ENCODE measurements at places on chromosomes 6 and 20.

DNA sequence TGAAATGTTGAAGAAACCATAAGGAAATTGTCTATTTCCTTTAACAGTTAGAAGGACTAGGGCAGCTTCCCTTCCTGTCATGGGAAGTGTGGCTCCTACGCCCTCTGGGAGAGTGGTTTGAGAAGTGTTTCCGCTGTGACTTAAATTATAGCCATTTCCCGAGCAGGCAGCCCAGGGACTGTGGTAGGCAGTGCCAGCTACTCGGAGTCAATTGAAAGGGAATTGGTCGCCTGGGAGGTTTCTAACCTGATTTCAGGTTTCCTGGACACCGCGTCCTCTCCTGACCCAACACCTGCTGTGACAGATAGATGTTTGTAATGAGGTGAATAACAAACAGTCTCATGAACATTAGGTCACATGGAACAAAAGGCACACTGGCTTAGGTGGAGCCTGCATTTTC, 256.1 kb upstream of the PLCB4 start:
- DNase-seq, result no peak

DNA sequence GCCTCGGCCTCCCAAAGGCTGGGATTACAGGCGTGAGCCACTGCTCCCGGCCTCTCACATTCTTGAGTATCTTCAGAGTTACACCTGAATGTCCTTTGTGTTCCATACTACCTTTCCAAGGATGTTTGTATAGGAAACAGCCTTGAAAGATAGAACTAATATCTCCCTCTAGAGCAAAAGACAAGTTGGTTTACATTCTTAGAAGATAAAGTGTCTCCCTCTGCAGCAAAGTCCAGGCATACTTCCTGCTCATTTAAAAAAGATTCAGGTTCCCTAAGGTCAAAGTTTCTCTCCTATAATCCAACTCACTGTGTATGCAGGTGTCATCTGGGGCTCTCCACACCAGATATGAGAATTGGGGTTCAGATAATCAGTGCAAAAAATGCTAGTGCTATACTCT, 224.4 kb downstream of the TPBG start:
- DNase-seq, result no peak

DNA sequence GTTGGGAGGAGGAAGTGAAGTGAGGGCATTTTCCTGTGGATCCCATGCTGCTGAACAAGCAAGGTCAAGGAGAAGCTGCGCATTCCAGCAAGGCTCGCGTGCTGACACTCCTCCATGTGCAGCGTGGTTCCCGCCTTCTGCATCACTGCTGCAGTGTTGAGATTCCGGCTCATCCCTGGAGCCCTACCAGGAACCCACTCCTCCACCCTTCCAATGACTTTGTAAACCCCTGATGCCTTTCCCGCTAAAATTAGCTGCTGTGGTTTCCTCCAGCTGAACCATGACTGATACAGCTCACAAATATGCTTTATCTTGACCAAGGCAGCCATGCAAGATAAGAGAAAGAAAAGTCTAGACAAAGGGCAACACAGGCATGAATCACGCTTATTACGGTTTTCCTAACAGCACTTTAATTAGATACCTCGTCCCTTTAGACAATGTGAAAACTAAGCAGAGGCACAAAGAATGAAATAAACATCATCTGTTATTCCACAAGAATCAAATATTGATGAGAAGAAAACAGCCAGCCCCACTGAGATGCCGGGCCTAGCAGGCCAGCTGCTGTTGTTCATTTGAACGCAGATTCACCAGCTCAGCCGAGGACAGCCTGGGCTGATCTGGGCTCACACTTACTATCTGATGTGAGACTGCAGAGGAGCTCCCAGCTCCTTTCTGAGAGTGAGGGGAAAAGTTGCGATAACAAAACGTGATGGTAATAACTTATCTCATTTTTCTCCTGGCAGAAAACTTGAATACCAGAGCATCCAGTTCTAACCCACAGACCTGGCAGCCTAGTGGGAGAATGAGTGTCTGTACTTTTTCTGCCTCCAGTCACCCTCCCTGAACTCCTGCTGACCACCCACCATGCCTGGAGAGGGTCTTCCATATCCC, 14.2 kb upstream of the BNIP5 start:
- DNase-seq, result no peak

DNA sequence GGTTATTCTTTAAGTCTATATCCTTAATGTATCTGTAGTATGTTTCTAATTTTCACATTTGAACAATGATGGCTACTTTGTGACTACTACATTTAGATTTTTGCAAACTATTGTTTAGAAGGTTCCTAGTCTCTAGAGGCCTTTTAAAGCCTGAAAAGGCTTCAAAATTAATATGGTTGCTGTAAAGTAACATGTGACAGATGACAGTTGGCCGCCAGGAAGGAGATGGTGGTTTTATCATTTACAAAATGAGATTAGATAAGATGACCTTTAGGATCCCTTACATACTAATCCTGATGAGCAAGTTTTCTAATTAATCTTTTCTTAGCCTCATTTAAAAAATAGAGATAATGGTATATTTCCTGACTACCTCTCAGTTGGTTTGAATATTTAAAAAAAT, 18.8 kb downstream of the SCAF8 start:
- DNase-seq, result no peak

GRCh38 chr6:142953373-142954273, 8.6 kb upstream of the HIVEP2 start:
- no peak for DNase-seq

DNA sequence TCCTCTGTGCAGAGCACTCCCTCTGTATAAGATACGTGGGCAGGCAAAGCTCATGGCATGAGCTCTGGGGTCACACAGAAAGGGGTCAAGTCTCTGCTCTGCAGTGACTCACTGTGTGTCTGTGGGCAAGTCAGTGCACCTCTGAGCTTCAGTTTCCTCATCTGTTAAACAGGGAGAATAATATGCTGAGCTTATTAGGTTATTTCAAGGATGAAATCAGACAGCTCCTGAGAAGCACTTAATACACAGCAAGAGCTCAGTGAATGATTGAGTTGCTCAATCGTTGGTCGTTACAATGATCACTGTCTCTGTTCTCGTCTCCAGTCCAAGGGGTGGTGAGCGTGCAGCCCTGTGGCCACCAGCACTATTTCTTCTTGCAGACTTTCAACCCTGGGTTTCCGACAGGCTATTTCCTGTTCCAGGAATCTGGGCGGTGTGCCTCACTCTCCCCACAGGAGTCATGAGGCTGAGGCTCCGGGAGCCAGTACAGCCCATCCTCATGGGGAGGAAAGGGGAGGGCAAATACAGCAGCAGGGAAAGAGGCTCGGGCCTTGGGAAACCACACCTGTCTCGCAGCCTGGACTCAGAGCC, 28.9 kb downstream of the KIAA1755 start:
- no peak for DNase-seq

GRCh38 chr6:84258268-84258667, 30.8 kb upstream of the CEP162 start:
- DNase-seq, result no peak

DNA sequence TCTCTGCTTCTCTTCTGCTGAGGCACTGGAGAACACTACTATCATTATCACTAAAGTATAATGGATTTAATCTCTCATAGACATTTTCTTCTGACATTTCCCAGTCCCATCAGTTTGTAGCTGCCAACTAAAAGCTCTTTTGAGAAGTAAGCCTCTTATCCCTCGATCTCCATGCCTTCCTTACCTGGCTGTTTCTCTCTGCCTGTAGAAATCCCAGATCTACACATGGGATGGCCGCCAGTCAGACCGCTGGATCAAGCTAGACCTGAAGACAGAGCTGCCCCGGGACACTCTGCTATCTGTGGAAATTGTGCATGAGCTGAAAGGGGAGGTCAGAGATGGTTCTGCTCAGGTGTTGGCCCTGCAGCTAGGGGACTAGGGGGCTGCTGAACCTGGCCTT, 25.4 kb downstream of the CCDC167 start:
- no peak for DNase-seq

DNA sequence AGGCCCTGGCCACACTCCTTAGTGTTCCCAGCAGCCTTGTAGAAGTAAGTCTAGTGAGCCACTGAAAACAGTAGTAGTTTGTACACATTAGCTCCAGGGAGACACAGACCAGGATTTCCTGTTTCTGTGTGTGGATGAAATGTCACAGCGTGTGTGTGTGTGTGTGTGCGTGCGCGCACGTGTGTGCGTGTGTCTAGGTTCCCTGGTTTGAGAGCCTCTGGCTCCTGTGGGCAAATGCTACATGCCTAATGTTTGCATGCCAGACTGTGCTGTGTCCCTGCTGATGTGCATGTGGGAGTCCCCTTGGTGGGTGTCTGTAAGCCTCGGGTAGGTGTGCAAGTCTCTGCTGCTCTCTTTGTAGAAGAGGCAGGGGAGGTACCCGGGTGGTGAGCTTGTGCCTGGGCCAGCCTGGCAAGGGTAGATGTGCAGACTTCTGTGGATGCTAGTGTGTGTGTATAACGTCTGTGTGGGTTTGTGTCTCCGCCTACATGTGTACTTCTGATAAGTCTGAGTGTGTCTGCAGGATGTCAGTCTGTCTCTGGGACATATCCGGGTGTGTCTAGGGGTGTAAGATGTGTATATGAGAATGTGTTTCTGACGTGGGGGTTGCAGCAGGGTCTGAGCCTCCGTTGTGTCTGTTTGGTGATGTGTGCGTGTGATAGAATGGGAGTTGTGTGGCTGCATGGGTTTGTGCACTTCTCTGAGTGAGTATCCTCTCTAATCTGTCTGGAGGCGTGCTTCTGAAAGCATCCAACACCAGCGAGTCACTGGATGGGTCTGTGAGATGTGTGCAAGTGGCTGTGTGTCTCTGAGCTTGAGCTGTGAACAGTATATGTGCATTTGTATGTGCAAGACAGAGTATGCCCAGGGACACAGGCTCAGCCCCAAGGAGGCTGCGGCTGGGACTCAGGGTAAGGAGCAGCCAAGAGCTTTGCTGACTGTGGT, 19.0 kb upstream of the TLDC2 start:
- DNase-seq, result peak; percentile 50

GRCh38 chr6:151847064-151847463, 39.6 kb downstream of the ESR1 start:
- peak; percentile 18 for DNase-seq

DNA sequence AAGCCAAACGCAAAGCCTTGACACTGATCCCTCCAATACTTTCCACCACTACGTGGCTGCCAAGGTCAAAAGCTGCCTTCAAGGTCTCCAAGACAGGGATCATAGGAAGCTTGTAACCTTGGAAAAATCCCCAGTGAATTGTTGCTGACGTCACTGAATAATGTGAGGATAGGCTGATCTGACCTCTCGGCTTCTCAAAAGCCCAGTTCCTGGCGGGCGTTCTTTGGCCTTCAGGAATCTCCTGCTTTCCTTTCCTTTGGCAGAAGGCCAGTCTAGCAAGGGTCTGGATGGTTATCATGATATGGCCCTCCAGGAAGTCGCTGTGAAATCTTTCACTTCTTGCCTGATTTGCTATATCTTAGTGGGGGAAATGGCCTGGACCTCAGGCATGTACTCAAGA, 61.4 kb upstream of the TNFAIP3 start:
- DNase-seq, result no peak

- no peak for DNase-seq
Observed at GRCh38 chr20:40462566-40462965, 226.5 kb downstream of the MAFB start.

DNA sequence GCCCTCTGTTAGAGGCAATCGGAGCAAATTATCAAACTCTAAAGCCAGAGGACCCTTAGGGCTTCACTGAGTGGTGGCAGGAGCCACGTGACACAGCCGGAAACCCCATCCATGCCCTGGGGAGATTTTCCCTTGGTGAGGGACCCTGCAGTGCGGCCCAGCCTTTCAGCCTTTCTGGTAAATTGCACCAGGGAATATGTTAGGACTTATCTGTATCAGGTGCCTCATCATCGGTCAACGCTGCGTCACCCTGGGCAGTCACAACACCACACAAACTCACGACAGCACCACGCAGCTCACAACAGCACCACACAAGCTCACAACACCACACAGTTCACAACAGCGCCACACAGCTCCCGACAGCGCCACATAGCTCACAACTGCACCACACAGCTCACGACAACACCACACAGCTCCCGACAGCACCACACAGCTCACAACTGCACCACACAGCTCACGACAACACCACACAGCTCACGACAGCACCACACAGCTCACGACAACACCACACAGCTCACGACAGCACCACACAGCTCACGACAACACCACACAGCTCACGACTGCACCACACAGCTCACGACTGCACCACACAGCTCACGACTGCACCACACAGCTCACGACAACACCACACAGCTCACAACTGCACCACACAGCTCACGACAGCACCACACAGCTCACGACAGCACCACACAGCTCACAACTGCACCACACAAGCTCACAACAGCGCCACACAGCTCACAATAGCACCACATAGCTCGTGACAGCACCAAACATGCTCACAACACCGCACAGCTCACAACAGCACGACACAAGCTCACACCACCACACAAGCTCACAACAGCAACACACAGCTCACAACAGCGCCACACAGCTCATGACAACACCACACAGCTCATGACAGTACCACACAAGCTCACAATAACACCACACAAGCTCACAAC, 199.0 kb downstream of the DLL1 start:
- peak; percentile 1 for DNase-seq

GRCh38 chr6:103874575-103874974, 985.1 kb downstream of the HACE1 start:
- no peak for DNase-seq

- no peak for DNase-seq
Observed at GRCh38 chr6:136235233-136235564, 14.9 kb downstream of the MTFR2 start.

DNA sequence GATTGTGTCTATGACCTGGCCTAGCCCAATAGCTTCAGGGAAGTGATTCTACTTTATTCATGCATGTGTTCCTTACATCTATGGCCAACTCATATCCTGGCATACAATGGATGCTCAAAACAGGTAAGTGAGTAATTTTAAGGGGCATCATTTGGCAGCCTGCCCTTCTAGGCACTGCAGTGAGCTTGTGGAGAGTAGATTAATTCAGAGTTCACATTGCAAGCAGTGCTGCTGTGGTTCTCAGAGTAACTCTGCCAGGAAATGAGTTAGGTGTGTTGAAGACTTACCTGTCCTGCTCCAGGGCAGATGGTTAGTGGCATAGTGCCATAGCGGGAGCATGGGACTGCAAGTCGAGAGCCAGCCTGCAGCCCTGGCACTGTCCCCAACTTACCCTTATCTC, 158.0 kb downstream of the SCP2D1 start:
- DNase-seq, result no peak

GRCh38 chr6:113143206-113143605, 713.9 kb upstream of the MARCKS start:
- DNase-seq, result no peak

DNA sequence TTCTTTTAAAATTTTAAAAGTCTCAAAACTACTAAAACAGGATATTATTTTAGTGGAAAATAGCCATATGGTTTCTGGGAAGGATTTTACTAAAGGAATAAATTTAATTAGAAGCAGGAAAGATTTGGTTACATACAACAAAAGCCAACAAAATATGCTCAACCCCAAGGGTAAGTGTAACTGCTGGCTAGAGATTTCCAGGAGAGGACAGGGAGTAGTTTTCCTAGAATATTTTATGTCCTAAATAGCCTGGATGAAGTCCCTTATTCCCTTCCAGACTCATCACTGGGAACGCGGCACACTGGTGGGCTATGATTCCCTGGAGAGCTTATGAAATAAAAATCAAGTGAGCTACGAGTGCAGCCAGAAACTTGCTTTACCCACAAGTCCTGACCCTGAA, 66.6 kb downstream of the SGK1 start:
- no peak for DNase-seq

All from activated CD4-positive, alpha-beta memory T cell treated with anti-CD3 and anti-CD28 coated beads for 36 hours (primary cell).